T-helper 2 cell (primary cell): ENCODE measurements at places on chromosomes 5 and 9.
A peak's percentile ranks its signal among the peaks of the same experiment; 100 is the strongest.

GRCh38 chr5:107526270-107526937, 144.3 kb downstream of the EFNA5 start:
- no peak for DNase-seq

DNA sequence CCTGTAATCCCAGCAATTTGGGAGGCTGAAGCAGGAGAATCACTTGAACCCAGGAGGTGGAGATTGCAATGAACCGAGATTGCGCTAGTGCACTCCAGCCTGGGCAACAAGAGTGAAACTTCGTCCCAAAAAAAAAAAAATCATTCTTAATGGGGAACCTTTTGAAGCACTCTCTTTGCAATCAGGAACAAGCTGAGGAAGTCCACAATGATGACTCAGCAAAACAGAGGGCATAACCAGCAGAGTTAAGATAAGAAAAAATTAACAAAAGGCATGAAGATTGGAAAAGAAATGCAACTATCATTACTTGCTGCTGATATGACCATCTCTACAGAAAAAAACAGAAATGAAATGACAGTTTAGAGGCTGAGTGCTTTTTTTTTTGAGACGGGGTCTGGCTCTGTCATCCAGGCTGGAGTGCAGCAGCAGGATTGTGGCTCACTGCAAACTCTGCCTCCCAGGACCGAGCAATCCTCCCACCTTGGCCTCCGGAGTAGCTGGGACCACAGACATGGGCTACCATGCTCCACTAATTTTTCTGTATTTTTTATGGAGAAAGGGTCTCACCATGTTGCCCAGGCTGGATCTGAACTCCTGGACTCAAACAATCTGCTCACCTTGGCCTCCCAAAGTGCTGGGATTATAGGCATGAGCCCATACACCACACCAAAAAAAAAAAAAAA, 88.0 kb downstream of the FNBP1 start:
- peak; percentile 44 for DNase-seq

GRCh38 chr5:82330530-82331270, 52.5 kb upstream of the RPS23 start:
- no peak for DNase-seq

- no peak for DNase-seq
Measured at GRCh38 chr9:88966894-88967676, 24.2 kb upstream of the S1PR3 start.

GRCh38 chr9:113919382-113919781, 43.3 kb downstream of the ZNF618 start:
- DNase-seq, result no peak

DNA sequence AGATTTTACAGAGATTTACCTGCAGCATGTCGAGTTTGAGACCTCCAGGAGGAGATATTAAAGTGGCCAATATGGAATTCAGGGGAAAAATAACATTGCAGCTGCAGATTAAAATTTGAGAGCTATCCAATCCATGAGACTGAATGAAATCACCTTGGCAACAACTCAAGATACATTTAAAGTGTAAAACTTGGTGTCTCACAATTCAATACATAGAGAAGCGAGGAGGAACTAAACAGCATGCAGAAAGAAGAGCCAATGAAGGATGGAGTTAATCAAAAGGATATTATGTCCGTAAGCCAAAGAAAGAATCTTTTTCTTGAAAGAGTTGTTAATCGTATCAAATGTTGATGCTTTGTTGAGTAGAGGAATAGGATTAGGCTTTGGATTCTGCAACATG, 455.1 kb downstream of the CDH18 start:
- DNase-seq, result no peak
